ENCODE measurements at places on chromosomes 4 and X.

- no peak for DNase-seq
These were observed 9.5 kb upstream of the TLR8 start for GRCh38 chrX:12896935-12897334.

- DNase-seq = no peak
These were observed 61.3 kb upstream of the TXK start for GRCh38 chr4:48195374-48195773.

GRCh38 chr4:53505947-53506346, 85.3 kb downstream of the LNX1 start:
- no peak for DNase-seq

DNA sequence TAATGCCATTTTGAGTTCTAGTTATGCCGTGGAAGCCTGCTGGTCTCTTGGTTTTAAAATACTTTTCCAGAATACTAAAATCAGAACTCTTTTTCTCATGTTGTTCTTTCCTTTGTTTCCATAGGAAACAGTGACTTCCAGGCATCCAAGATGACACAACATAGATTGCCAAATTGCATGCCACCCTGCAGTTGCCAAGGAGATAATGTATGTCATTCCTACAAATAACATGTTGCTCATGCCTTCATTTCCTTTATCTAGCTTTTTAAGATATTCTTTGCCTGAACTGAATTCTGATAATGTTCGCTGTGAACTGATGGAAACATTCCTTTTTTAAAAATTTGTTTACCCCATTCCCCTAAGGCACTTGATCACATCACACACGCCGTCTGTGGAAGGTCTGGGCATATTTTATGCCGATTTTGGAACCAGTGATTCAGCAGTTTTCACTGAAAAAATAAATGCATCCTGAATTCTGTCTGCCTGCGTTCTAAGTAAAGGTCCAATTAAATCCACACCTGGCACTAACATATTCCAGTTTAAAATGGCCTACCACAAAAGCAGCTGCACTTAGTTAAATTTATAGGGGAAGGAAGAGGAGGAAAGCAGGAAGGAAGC, 38.0 kb upstream of the COX7B2 start:
- no peak for DNase-seq

- no peak for DNase-seq
These were observed 84.2 kb downstream of the NFKB1 start for GRCh38 chr4:102585329-102585728.

GRCh38 chr4:123352240-123352945, 44.2 kb upstream of the SPRY1 start:
- DNase-seq = no peak

- DNase-seq = no peak
These were observed 19.8 kb upstream of the SGMS2 start for GRCh38 chr4:107804956-107805355.

DNA sequence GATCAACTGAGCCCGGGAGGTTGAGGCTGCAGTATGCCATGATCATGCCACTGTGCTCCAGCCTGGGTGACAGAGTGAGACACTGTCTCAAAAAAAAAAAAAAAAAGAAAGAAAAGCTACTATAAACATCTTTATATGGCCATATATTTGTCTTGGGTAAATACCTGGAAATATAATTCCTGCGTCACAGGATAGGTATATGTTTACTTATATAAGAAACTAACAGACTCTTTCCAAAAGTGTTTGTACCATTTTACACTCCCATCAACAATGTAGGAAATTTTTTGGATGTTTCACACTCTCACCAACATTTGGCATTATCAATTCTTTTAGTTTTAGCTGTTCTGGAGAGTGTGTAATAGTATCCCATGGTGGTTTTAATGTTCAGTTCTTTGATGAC, 12.8 kb downstream of the P2RY4 start:
- DNase-seq = no peak

GRCh38 chr4:79308971-79309370, 16.9 kb downstream of the NAA11 start:
- DNase-seq = no peak

DNA sequence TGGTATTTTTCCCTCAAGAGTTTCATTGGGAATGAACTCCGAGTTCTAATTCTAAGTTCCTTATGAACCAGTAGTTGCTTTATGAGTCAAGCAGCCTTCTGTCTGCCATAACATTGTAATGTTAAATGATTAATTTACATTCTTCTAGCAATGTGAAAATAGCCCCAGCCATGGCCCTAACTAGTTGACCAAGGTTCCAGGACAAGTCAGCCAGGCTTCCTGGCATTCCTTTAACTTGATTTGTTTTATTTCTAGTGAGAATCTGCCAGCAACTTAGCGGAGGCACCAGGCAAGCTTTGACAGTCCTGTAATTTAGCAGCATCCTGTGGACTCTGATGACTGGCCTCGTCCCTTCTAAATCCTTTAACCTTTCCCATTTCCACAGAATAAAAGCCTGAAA, 69.0 kb downstream of the GLRA2 start:
- DNase-seq = no peak

DNA sequence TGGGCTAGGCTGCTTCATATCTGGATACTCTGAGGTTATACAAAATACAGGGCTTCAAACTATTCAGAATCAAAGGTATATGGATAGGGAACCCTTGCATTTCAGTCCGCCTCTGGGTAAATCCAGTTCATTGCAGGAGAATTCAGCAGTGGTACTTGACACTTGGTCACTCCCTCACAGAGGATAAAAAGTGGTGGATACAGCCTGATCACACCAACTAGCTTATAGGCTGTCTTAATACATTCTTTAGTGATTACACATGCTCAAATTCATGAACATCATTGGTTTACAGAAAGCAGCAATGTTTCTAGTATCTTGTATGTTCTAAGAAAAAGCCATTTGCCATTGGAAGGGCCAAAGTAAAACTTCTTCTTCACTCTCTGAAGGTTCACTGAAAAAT, 104.8 kb upstream of the PDE5A start:
- no peak for DNase-seq

DNA sequence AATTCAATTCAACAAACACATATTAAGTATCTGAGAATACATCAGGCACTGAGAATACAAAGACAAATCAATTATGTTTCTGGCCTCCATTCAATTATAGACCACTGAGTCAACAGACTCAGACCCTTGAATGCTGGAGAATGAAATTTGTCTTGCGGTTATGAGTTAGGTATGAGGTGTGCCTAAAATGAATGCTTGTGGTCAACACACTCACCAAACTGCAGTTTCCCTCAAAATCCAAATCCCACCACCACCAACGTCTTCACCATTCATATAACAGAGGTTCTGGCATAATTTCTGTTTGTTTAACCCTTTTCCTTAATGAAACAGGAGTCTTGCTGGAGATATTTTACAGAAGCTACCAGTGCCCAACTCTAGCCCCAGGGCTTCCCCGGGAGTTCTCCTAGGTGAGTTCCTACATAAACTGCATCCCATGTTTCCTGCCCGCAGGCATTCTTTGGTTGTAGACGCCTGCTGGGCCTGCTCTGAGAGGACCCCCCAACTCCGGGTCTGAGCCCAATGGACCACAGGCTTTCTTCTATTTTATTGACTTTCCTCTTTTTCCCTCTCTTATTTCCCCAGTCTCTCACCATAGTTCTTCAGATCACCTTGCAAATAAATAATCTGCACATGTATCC, 119.2 kb downstream of the DDX53 start:
- no peak for DNase-seq

DNA sequence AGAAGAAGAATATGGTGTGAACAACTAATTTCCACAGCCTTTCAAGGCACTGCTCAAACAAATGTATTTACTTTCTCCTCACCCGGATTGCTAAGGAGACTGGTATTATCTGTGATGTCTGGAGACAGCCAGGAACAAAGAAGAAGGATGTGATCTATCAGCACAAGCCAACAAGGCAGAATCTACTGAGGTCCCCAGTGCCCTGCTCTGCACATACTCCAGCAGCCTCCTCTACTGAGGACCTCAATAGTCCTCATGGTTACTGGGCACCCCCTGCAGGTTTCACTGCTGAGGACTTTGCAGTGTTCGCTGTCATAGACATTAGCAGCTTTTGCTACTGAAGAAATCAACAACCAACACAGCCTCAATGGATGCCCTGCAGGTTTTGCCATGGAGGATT, 930.1 kb downstream of the ADGRL3 start:
- no peak for DNase-seq

DNA sequence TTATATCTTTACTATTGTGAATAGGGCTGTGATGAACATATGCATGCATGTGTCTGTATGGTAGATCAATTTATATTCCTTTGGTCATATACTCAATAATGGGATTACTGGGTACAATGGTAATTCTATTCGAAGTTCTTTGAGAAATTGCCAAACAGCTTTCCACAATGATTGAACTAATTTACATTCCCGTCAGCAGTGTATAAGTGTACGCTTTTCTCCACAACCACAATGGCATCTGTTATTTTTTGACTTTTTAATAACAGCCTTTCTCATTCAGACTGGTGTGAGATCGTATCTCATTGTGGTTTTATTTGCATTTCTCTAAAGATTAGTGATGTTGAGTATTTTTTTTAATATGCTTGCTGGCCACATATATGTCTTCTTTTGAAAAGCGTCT, 439.4 kb upstream of the KLHL4 start:
- no peak for DNase-seq

- DNase-seq = no peak
These were observed 16.9 kb downstream of the STAP1 start for GRCh38 chr4:67575232-67576058.

GRCh38 chrX:3455796-3456195, 109.3 kb upstream of the MXRA5 start:
- DNase-seq = no peak

GRCh38 chr4:59553063-59553720, 1646.9 kb upstream of the ADGRL3 start:
- no peak for DNase-seq

DNA sequence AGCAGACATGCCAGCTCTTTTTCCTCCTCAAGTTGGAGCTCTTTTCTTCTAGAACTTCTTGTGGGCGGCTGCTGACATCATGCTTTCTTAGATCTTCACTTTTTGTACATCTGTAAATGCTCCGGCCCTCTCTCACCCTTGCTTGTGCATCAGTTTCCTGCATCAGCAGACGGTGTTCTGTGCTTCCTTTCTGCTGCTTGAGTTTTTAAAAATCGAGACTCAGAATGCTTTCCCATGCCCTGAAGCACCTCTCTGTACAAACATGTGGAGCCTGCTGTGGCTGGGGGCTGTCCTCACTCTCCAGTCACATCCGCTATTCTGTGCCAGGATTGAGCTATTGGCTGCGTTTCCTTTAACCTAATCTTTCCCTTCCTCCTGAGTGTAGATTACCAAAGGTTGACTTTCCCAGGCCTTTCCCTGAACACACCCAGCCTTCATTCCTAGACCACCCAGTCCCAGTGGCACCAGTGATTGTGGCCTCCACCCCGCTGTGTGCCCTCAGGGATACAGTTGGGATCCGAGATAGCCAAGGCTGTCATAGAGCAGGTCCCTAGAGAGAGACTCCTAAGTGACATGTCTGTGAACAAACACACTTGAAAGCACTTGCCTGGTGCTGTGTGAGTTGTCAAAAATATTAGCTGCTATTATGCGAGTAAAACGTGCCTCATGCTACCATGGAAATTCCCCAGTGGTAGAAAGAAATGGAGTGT, 41.9 kb downstream of the TNIP2 start:
- peak; percentile 26 for DNase-seq

- DNase-seq = no peak
These were observed 115.3 kb upstream of the TRPC5 start for GRCh38 chrX:112197840-112198239.

Data from activated naive CD8-positive, alpha-beta T cell treated with anti-CD3 and anti-CD28 coated beads, Interleukin-2, amount 50 U/mL, for 24 hours (primary cell).